Stimulated activated CD4-positive, alpha-beta T cell treated with anti-CD3 and anti-CD28 coated beads, TNF-alpha, amount 100 ng/mL, for 48 hours (primary cell): ENCODE measurements at places on chromosomes 12 and 14.

DNA sequence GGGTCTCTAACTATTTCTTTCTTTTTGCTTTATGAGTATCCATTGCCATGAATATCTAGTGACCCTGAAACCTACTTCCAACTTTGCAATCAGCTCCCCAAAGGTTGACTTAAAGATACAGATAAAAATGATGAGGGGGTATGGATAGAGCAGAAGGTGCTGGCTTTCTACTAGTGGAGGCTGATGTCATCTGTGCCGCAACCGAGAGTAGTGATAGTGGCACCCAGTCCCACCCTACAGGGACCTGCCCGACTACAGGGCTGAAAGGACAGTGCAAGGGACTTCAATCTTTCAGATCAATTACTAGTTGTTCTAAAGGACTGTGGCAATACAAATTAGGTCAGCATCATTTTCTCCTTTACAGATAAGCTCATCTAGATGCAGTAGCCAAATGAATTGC lies 806.0 kb downstream of the VRK1 start:
- no peak for DNase-seq

GRCh38 chr14:105694961-105695360 lies 168.6 kb downstream of the TMEM121 start:
- no peak for DNase-seq

GRCh38 chr14:65195042-65195719 lies 92.9 kb upstream of the MAX start:
- no peak for DNase-seq

- DNase-seq, result no peak
Observed at GRCh38 chr14:94334872-94335271, 11.7 kb upstream of the SERPINA6 start.

DNA sequence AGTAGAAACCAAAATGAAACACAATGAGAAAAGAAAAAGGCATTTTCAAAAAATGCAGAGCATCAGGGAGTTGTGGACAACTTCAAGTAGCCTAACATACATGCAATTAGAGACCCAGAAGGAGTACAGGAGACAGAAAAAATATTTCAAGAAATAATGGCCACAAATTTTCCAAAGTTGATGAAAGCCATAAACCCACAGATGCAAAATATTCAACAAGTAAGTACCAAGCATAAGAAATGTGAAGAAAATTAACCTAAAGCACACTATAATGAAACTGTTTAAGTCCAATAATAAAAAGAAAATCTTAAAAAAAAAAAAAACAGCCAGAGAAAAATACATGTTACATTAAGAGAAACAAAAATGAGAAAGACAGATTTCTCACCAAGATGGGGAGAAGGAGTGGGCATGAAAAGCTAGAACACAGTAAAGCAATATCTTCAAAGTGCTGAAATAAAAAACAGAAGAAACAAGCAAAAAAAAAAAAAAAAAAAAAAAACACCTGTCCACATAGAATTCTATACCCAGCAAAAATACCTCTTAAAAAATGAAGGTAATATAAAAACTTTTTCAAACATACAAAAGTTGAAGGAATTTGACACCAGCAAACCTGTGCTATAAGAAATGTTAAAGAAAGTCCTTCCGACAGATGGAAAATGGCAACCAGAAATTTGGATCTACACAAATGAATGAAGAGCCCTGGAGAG lies 77.1 kb downstream of the PRKAB1 start:
- DNase-seq, result no peak
